HuH-7 (cell line): ENCODE measurements at places on chromosomes 3 and 15.

DNA sequence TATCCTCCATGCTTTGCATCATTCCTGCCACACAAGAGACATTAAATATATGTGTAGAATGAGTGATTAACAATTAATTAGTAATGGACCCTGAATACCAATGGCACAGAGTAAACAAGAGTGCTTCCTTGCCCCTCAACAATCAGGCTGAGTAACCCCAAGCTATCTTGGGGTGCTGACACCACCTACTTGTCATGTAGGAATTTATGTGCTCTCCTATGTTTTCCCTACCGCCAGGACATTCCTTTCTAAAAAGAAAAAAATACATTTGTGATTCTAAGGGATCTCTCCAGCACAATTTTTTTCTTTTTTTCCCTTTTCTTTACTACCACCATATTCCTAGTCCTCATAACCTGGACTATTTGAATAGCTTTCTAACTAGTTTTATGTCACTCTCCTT lies 449.1 kb downstream of the MFSD1 start:
- no peak for DNase-seq

GRCh38 chr15:71250936-71251583 lies 135.8 kb downstream of the THSD4 start:
- DNase-seq, result no peak

DNA sequence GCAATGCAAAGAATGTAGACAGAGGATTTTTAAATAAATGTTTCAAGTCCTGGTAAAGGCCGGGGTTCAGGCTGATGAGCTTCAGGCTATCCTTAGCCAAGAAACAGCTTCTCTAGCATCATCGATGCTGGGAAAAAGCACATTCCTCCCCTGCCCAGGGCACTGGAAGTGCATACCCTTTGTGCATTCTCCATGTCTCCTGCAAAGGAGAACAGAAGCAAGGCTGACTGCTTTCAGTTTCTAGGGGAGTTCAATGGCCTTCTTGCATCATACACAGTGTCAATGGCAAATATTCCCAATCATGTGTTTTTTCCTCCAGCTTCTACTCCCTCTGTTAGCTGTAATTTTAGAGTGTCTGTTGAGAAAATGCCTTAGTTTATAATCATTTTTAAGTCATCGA lies 59.9 kb downstream of the GPR176 start:
- DNase-seq, result peak; percentile 12

GRCh38 chr3:178960181-178960580 lies 111.4 kb downstream of the ZMAT3 start:
- no peak for DNase-seq

DNA sequence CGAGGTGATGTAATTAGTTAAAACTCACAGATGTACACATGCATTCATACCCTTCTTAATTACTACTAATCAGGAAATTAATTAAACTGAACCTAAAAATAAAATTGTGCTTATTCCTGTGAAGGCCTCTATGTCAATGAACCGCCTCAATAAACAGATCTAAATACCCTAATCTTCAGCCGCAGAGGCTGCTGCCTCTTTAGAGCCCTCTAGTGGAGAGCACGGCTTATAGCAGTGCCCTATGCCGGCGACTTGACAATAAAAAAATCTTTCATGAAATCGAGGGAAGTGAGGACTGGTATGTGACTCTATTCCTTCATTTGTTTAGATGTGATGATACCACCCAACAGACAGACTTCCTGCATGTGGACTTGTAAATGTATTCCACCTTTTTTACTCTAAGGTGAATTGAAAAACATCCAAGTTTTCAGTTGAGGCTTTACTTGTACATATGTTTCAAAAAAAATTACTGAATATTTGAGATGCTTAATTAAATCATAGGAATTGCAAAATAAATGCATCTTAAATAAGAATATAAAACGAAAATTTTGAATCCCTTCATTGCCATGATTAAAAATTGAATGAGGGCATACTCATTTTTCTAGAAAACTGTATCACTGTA lies 8.3 kb upstream of the EPHA3 start:
- DNase-seq, result no peak

DNA sequence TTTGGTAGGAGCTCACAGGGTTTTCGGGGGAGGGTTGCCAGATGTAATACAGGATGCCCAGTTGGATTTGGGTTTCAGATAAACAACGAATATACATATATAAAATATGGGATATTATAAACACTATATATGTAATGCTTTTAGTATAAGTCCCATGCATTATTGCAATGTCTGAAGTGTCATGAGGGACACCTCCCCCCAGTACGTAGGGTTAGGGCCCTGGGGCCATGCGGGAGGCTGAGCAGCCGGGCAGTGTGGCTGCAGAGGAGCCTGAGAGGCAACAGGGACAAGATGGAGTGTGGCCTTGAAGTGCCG lies 148.9 kb downstream of the SMAD6 start:
- DNase-seq, result no peak

- DNase-seq, result no peak
These were observed 1560.4 kb upstream of the GBE1 start for GRCh38 chr3:83321891-83322290.

DNA sequence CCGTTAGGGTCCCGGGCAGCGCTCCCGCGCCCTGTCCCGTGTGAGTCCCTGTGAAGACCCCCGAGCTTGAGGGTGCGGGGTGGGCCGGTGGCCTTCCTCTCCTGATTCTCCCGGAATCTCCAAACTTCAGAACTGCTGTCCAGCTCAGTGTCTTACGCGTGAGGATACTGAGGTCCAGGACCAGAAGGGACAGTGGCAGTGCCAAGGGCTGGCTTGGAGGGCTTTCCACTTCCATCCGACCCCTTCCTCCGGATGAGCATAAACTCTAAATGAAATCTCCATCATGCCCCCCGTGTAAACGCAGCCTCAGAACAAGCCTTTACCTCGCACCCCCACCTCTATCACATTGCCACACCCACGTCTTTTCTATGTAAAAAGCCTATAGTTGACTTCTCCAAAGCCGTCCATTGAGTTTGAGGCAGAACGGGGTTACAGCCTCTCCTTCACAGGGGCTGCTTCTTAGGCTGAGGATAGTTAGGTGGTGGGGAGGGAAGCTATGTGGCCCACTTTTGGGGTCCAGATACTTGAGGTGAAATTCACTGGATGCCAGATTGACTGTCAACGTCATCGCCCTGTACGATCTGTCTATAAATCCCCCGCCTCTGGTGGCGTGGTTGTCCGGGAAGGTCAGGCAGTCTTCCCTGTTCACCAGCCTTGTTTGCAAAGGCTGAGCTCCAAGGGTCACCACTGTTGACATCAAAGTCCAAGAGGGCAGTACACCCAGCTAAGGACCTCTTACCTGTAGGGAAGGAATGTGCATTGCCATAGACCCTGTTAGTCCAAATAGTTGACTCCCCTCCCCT lies 1.1 kb downstream of the EDEM1 start:
- peak; percentile 66 for DNase-seq

GRCh38 chr3:37103103-37103808 lies 71.1 kb downstream of the LRRFIP2 start:
- peak; percentile 12 for DNase-seq

DNA sequence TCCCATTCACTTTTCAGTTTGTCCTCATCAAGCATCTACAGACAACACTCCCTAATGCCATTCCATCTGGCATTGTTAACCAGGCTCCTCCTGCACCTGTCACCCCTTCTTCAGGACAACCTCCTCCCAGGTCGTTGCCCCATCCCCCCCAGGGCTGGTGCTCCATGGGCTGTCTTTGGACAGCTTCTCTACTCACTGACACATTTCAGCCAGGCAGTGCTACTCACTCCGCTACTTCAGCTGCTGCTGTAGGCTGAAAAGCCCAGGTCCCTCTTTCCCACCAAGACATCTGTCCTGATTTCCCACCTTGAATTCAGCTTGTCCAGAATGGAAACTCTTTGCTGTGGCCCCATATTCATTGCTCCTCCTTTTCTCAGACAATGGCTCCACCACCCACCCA lies 61.9 kb downstream of the ADAMTS17 start:
- no peak for DNase-seq

DNA sequence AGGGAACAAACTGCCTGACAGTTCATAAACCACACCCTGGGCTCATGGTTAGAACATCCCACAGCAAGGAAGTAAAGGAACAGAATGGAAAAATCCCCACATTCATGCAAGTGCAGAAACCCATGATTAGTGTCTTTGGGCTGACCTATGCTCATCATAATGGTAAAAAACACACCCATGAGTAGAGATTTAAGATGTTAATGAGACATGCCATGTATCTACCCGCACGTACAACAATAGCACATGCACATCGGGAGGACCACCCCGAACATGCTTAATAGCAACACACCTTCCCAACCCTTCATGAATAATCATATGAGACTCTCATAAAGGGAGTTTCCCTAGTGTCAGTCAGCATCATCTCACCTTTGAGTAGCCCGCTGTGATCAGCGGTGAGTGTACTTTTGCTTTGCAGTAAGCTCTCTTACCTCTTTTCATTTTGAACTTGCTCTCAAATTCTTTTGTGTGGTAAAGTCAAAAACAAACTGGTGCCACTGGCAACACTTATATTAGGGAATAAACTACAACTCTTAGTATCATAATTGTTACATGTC lies 23.2 kb downstream of the ZBED2 start:
- DNase-seq, result no peak

DNA sequence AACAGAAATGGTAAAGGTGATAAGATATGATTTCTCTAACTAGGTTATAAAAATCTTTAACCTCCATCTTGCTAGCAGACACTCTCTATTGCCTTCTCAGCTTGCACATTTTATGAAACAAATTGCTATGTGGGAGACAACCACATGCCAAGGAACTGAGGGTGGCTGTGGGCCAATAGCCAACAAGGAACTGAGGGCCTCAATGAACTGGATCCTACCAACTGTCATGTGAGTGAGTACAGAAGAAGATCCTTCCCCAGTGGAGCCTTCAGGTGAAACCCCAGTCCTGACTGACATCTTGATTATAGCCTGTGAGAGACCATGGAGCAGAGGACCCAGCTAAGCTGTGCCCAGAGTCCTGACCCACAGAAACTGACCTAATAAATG lies 129.2 kb upstream of the LRIG1 start:
- no peak for DNase-seq

DNA sequence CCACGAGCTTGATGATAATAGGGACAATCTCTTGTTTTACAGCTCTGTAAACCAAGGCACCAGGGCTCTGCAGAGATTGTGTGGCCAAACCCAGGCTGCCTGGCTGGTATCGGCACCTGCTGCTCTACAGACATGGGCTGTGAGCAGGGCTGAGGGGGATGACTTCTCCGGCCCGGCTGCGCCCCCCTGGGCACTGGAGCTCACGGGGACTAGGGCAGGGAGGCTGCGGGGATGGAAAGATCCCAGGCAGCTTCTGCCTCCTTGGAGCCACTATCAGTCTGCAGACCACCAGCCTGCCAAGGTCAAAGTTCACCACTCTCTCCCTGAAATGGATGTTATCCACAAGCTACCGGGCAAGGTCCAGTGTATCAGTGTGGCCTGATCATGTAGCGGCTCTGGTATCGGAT lies 22.0 kb upstream of the PIGZ start:
- DNase-seq, result no peak
